Mucosa of descending colon (tissue), 3 donors: ENCODE measurements at places on chromosomes 6 and 20.

GRCh38 chr6:155400654-155400965 is 55.0 kb downstream of the NOX3 start:
- no peak for DNase-seq

GRCh38 chr6:17583811-17584210 is 16.3 kb upstream of the FAM8A1 start:
- no peak for DNase-seq

- DNase-seq: no peak
Observed at GRCh38 chr20:48706710-48707365, 121.0 kb downstream of the PREX1 start.

- DNase-seq: no peak
Observed at GRCh38 chr20:8587251-8587650, 455.2 kb downstream of the PLCB1 start.

GRCh38 chr6:163948250-163948649 is 533.7 kb downstream of the QKI start:
- no peak for DNase-seq

GRCh38 chr6:34132486-34133185 is 13.3 kb downstream of the GRM4 start:
- DNase-seq: peak; percentile 49

GRCh38 chr6:159043251-159043650 is 1.5 kb downstream of the TAGAP start:
- no peak for DNase-seq

- no peak for DNase-seq
Observed at GRCh38 chr6:36929152-36929551, 25.4 kb upstream of the PI16 start.

DNA sequence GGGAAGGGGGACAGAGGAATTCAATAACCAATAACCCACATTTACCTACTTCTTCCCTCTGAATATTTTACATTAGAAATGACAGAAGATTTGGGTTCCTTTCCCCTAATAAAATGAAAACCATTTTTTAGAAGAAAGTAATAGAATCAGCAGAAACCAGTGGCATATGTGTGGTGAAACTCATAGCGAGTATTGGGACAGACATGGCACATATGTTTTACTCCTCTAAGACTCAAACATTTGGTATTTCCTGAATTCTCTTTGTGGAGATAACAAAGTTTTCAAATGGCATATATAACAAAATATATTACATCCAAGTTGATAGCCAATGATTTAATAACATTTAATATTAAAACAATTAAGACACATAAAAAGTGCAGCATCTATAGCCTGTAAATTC is 12.9 kb upstream of the BEND3 start:
- DNase-seq: no peak

DNA sequence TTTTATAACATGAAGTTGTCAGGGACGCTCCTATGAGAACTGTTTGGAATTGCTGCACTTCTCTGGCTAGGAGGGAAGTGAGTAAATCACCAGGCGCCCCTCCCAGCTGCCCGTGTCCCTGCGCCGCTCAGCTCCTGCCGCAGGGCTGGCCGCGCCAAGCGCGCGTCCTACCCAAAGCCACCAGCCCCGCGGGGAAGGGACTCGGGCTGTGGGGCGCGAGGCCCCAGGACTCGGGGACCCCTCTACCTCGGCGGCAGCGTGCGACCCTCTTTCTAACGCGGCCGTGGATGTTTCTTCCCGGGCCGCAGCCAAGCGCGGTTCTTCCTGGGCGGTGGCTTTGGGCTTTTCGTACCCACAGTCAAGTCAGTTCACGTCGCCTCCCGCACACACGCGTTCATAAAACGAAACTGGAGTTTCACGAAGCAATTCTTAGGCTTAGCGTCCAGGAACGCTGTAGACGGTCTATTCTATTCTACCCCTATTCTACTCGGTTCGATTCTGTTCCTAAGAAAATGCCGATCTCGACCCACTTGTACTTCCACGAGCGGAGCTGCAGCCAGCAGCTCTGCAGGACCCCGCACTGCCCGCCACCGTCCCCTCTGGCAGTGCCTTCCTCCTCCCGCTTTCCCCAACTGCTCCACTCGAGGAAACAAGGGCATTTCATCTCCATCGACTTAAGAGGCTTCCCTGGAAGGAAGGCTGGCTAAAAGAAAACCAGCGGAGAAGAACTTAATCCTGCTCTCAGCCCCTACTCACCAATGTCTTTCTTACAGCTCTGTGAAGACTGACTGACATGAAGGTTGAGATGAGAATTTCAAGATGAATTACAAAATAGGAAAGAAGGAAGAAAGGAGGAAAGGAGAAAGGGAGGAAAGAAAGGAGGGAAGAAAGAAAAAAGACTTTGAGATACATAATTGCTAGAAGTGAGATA is 15.4 kb downstream of the FOXC1 start:
- no peak for DNase-seq

DNA sequence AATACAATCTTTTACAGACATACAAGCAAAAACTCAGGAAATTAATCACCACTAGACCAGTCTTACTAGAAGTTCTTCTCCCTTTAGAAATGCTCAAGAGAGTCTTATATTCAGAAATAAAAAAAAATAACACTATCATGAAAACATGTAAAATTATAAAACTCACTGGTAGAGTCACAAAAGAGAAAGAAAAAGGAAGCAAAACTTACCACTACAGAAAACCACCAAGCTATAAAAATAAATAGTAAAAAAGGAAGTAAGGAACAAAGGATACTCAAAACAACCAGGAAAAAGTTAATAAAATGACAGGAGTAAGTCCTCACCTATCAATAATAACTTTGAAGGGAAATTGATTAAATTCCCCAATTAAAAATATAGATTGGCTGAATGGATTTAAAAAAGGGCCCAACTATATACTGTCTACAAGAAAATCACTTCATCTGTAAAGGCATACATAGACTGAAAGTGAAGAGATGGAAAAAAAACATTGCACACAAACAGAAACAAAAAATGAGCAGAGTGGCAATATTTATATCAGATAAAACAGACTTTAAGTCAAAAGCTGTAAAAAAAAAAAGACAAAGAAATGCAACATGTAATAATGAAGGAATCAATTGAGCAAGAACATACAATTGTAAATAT is 489.5 kb downstream of the KIF16B start:
- no peak for DNase-seq

DNA sequence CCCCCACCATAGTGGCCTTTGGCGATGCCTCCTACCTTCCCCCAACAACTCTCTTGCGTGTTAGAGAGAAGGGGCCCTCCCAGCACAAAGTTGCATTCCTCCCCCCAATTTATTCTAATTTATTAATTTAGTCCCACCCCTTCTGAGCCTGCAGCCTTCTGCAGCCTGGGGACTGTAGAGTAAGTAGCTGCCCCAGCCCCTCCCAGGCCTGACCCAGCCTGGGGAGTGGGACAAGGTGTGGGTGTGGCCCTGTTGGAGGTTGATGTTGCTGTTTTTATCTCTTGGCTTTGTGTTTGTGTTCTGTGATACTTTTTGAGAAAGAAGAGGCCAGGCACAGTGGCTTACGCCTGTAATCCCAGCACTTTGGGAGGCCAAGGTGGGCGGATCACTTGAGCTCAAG is 49.4 kb downstream of the ORC3 start:
- no peak for DNase-seq

DNA sequence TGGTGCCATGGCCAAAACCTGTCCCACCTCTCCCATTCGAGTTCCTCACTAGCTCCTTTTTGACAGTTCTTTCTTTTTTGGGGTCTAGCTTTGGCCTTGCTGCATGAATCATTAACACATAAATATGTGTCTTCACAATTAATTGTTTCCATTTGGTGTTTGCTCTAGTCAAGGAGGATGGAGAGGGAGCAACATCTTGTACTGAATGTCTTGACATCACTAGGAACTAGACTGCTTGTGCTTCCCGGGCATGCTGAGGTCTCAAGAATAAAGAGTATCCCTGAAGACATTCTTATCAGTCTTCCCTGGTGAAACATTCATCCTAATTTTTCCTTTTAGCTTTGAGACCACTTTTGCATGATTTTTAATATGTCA is 77.0 kb upstream of the ESR1 start:
- DNase-seq: no peak
